OCI-LY7 (cell line): ENCODE measurements at places on chromosomes 1 and 21.

DNA sequence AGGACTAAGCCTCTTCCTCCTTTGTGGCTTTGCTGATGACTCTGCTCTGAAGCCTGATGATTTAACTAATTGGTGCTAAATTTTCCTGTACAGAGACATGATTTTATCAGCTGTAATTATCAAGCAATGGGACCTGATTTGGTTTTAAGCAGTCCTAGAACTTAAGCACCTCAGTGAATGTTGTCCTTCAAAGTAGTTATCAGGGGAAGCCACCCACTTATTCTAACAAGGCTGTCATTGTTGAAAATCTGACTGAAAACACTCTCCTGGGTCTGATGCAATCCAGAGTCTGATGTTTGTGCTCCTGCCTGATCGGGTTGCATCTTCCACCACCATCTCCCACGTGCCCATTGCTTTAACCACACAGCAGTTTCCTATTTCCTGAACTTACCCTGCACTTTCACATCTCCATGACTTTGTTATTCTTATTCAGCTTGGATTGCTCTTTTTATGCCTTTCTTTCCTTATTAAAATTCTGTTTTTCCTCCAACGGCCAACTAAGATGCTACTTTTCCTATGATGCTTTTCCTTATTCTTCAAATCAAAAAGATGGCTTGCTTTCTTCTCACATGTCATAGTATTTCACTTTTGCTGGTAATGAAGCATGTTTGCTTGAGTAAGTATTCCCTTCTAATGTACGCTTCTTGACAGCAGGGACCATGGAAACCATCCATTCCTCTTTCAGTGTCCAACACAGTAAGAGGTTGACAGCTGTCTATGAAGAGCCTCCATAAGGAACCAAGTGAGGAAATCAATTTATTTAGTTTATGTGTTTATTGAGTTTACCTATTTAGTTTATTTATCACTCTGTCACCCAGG lies 55.0 kb downstream of the S1PR1 start:
- no peak for DNase-seq

DNA sequence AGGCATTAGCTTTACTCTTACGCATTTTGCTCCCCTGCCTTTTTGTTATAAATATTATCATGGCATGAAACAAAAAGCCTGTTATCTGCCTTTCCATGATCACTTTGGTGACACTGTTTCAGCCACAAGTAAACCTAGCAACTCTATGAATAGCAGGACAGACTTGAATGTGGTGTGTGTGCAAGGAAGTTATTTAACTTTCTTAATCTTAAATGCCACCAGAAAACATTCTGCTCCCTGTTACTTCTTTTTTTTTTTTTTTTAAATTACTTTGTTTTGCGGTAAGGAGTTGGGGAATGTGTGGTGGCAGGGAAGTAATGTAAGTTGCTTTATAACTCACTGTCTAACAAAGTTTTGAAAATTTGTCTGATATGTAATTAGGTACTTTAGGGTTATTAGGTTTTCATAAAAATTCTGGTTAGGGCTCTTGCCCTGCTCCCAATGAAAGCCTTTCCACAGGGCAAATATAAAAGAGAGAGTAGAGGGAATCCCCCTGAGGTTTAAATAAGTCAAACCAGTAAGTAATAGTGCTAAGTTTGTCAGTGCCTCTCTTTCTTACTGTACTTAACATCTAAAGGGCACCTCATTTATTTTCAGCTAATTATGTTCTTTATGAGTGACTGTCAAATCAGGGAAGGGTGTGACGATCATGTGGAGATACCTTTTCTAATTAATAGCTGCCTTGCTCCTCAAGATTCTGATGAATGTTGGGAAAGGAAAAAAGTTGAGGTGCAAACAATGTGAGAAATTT lies 39.5 kb downstream of the RASAL2 start:
- no peak for DNase-seq

DNA sequence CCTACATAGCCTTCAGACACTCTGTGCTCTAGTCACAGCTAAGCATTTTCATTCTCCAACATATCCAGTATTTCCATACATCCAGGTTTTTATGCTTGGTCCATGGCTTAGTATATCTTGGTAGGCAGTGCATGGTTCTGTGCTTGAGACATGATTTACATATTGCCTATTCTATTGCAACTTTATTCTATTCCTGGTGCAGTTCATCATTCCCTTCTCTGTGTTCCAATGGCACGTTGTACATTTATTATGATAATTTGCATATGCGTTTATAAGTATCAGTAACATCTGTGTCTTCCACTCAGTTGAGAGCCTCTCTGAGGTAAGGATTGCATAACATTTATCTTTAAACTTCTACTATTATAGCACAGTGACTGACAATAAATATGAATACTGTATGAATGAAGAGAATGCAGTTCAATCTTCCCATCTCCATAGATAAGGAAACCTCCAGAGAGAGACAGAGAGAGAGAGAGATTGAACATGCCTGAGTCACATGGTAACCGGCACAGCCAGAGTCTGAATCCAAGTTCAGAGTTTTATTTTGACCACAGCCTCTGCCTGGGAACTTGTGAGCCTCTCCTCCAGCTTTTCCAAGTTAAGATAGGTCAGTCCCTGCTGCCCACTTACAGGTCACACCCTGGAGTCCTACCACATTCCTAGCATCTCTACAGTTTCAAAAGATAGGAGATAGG lies 41.5 kb downstream of the PLPPR5 start:
- DNase-seq: no peak

- DNase-seq: no peak
Measured at GRCh38 chr21:37455504-37455911, 88.9 kb downstream of the DYRK1A start.

DNA sequence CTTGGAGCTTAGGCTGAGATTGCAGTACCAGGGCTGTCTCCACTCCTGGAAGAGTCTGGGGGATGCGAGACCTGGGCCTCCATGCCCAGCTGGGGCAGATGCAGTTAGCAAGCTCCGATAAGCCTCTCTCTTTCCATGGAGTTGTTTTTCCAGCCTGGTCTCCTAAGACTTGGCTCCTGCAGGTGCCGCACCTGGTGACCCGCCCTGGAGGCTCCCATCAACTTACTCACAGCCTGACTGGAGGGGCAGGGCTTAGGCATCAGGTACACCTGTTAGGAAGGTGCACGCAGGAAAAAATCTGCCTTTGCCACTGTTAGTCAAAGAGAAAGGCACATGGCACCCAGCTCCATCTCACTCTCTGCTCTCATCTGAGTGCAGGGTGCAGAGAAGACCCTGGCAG lies 198.1 kb upstream of the TMEM51 start:
- DNase-seq: no peak

- DNase-seq: peak; percentile 23
Measured at GRCh38 chr1:35885961-35886558, 3.1 kb downstream of the AGO1 start.

GRCh38 chr21:37446552-37446951 lies 80.0 kb downstream of the DYRK1A start:
- DNase-seq: no peak

DNA sequence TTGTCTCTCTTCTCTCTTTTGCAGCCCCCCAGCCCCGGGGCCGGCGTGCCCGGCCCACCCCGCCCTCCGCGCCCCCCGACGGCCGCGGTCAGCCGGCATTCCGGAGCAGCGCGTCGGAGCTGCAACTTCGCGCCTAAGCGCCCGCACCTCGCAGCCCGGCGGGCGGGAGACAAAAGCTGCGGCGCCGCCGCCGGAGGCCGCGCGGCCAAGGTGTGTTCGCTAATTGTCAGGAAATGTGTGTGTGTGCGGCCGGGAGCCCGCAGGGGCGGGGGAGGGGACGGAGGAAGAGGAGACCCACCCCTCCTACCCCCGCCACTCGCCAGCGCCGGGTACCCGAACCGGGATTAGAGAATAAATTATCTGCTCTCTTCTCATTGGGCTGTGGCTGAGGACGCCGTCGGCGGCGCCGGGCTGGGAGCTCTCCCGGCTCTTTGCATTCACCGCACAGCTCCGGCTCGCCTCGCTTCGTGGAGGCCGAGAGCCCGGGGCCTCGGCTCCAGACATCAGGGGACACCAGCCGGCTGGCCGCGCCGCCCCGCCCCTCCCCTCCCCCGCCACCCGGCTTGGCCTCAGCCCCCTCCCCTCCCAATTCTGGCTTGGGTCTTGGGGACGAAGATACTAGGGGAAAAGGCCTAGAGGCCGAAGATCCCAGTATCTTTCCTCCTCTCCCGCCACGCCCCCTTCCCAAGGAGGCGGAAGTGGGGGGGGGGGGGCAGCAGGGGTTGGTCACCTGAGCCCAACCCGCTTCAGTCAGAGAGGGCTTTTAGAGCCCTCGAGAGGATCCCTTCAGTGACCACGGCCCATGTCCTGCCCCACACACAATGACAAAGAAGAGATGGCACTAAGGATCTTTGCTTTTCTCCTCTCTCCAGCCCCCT lies 1.3 kb upstream of the BLACAT1 start:
- DNase-seq: no peak

GRCh38 chr1:183580281-183580682 lies 10.0 kb downstream of the NCF2 start:
- peak; percentile 38 for DNase-seq

- DNase-seq: no peak
Measured at GRCh38 chr1:220500372-220500771, 27.6 kb upstream of the MARK1 start.

GRCh38 chr1:27111626-27112573 lies 43.0 kb downstream of the SLC9A1 start:
- peak; percentile 80 for DNase-seq

DNA sequence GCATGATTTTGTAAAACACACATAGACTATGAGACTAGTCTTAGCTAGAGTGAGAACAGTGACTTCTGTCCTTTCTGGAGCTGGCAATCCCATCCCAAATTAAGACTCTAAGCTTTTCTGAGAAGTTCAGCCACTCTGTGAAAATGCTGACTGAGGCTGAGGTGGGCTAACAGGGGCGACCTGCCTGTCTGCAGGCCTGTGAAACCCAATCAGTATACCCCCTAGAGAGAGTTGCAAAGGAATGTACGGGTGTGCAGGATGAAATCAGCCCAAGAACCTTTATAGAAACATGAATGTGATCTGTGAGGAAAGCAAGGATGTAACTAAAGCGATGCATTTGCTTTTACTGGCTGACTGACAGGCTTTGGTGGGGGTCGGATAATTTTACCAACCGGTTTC lies 16.0 kb upstream of the TBX15 start:
- no peak for DNase-seq

GRCh38 chr1:13593511-13594131 lies 10.0 kb downstream of the PDPN start:
- no peak for DNase-seq

GRCh38 chr1:238944028-238944427 lies 442.3 kb upstream of the CHRM3 start:
- DNase-seq: no peak

DNA sequence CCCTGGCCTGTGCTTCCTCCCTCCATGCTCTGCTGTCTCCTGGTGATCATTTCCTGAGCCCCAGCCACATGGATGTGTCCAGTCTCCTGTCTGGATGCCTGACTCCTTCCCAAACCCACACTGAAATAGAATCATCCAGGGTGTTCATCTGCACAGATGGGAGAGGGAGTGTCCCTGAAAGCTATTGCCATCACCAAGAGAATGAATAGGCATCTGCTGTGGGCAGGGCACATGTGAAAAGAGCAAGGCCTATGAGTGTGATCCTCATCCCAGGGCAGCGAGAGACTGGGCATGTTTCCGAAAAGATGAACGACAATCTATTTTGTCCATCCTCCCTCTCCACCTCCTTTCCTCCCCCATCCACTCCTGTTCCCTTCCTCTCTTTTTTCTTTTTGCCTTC lies 5.0 kb downstream of the IGSF21 start:
- DNase-seq: no peak

GRCh38 chr1:2894381-2895041 lies 93.0 kb upstream of the TTC34 start:
- no peak for DNase-seq

GRCh38 chr1:44281962-44282703 lies 68.9 kb downstream of the DMAP1 start:
- no peak for DNase-seq

DNA sequence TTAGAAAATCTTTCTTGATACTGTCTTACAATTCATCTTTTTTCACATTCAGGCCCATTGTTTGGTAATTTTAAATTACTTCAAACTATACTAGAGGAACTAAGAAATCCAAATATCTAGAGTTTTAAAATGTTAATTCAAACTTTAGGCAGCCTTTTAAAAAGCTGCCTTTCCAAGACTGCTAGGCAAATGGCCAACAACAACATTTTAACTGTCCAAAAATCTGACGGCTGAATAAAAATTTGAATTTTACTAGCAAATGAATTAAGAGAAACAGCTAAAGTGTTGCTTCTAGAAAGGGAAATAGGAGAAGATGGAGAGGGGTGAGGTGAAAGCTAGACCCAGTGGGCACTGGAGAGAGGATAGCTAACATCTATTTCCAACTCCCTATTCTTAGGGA lies 17.2 kb downstream of the DPYD start:
- no peak for DNase-seq

GRCh38 chr1:1360506-1361169 lies 2.3 kb upstream of the MXRA8 start:
- no peak for DNase-seq

DNA sequence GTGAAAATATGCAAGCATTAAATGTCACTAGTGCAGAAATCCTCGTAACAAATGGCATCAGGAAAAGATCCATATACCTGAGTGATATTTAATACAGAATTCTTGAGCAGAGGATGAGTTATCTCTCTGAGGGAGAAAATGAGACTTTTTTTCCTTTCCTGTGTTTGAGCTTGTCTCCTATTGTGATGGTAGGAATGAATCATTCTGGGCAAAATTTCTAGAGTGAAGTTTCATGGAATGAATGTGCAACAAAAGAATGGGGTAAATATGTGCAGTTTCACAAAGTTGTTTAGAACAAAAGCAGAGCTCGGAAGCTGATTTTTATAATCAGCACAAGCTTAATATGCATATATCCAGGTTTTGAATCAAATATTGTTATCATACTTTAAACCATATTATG lies 4.6 kb downstream of the CTPS1 start:
- no peak for DNase-seq

DNA sequence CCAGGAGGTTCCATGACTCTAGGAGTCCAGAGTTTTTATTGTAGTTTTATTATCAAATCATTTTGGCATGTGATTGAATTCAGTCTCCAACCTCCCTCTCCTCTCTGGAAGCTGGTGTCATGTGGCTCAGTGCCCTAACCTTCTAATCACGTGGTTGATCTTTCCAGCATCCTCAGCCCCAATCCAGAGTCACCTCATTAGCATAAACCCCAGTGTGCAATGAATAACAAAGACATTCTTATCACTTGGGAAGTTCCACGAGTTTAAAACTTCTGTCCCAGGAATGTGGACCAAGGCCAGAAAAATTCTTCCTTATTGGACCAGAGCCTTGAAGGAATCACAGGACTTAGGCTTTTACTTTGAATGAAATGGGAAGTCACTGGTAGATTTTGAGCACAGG lies 52.2 kb downstream of the KIRREL1 start:
- DNase-seq: no peak

DNA sequence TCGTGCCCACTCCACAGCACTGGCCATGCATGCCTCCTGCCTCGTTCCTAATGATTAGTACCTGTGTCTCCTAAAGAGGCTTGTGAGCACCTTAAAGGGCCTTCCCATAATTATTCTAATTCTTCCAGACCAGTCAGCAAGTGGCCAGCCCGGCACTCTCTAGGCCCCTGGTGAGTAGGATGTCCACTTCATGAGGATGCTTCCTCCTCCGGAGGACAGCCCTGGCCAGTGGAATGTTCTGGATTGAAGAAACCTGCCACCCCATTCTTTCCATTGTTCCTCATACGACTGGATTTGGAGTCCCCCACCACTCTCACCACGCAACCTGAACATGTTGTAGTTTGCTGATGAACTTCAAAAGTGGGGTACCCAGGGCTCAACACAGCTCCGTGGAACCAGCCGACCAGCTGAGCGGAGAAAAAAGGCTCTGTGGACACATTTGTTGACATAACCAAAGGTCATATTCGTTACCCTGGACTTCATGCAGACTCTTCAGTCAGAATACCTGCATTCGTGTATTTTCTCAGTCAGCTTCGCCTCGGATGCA lies 46.7 kb upstream of the LBR start:
- DNase-seq: no peak

GRCh38 chr21:44509539-44509938 lies 30.5 kb downstream of the KRTAP10-1 start:
- peak; percentile 11 for DNase-seq
